Stimulated activated CD4-positive, alpha-beta T cell treated with anti-CD3 and anti-CD28 coated beads, Interleukin-2, amount 100 ng/mL, for 24 hours (primary cell): ENCODE measurements at places on chromosomes 13 and 19.

- DNase-seq: peak; percentile 63
Measured at GRCh38 chr19:3274942-3275582, 50.6 kb downstream of the CELF5 start.

- no peak for DNase-seq
Measured at GRCh38 chr19:51621178-51621577, 9.0 kb downstream of the SIGLEC5 start.

GRCh38 chr13:38814331-38814730, 127.5 kb downstream of the FREM2 start:
- DNase-seq: no peak

- no peak for DNase-seq
Measured at GRCh38 chr13:28602580-28602979, 56.4 kb upstream of the POMP start.

GRCh38 chr13:67857581-67858310, 627.6 kb upstream of the PCDH9 start:
- DNase-seq: no peak

- DNase-seq: no peak
Measured at GRCh38 chr13:33806470-33807248, 11.3 kb upstream of the RFC3 start.
